ENCODE measurements at places on chromosomes 11 and 22.

DNA sequence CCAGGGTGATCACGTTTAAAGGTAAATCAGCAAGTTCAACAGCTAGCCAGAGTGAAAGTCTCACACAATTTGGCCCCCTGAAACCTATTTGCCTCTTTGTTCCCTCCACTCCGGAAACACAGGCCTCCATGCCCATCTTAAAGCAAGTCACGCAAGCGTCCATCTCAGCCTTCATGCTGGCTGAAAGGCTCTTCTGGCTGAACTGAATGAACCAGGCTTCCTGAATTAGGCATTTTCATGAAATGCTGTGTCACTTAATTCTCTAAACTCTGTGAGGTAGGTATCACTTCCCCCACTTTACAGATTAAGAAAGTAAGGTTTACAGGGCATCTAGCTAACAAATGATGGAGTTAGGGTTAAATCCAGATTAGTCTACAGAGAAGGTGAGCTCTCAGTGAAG lies 1.4 kb downstream of the SLC25A17 start:
- DNase-seq = no peak

DNA sequence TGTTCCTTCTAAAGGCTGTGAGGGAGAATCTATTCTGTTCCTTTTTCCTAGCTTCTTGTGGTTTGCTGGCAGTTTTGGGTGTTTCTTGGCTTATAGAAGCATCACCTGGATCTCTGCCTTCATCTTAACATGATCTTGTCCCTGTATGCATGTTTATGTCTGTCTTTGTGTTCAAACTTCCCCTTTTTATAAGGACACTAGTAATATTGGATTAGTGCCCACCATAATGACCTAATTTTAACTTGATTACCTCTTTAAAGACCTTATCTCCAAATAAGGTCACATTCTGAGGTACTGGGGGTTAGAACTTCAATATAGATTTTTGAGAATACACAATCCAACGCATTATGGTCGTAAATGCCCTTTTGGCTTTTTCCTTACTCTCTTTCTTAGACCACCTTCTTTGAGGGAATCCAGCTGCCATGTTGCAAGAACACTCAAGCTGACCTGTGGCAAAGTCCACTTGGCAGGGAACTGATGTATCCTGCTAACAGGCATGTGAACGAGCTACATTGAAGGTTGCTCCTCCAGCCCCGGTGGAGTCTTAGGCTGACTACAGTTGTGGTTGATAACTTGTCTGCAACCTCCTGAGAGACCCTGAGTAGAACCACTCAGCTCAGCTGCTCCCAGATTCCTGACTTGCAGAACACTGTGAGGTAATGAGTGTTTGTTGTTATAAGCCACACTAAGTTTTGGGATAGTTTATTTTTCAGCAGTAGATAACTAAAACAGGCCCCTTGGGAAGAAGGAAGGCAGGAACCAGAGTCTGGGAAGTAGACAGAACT lies 127.1 kb upstream of the OR9Q1 start:
- DNase-seq = no peak

GRCh38 chr11:112793416-112793815 lies 167.8 kb upstream of the NCAM1 start:
- no peak for DNase-seq

- no peak for DNase-seq
Measured at GRCh38 chr11:69883292-69884255, 64.4 kb upstream of the FGF3 start.

DNA sequence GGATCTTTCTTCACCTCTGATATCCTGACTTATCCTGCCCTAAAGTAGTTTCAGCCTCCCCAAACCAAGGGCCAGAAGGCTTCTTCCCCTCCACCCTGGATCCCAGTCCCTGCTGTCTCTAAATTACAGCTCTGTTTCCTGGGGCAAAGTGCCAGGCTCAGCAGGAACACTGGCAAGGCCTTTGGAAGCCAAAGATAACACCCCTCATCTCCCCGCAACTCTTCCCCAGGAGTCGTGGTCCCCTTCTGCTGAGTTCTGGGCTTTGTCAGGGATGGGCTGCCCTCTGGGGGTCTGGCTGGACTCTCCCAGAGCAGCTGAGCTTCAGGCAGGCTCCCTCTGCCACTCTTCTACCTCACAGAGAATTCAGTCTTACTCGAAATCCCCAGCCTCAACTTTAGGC lies 53.8 kb upstream of the AMPD3 start:
- DNase-seq = no peak

DNA sequence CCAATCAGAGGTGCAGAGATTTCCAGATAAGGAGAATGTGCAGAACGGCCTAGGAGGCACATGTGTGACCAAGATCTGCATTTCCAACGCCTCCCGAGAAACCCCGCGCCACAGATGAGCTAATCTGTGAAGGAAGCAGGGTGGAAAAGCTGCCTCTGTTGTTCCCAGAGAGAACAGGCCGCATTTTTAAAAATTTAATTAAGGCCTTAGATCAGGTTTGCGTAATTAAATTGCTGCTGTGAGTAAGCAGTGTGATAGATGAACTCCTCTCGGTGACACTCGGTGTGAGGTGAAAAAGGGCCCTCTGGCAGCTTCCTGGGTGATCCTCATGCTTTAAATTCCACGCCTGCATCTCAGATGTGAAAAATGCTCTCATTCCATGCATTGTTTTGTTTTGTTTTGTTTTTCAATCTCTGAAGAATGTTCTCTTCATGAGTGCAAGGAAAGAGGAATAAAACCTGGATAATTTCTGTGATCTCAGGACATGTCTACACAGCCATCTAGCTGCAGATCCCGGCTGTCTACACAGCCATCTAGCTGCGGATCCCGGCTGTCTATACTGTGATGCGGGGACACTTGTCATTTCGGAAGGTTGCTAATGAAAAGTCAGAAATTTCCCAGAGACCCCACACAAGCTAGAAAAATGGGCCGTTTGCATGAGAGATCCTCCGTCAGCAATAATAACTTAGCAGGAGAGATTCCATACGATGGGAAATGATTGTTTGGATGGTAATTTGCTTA lies 1398.9 kb downstream of the BRD1 start:
- DNase-seq = no peak

DNA sequence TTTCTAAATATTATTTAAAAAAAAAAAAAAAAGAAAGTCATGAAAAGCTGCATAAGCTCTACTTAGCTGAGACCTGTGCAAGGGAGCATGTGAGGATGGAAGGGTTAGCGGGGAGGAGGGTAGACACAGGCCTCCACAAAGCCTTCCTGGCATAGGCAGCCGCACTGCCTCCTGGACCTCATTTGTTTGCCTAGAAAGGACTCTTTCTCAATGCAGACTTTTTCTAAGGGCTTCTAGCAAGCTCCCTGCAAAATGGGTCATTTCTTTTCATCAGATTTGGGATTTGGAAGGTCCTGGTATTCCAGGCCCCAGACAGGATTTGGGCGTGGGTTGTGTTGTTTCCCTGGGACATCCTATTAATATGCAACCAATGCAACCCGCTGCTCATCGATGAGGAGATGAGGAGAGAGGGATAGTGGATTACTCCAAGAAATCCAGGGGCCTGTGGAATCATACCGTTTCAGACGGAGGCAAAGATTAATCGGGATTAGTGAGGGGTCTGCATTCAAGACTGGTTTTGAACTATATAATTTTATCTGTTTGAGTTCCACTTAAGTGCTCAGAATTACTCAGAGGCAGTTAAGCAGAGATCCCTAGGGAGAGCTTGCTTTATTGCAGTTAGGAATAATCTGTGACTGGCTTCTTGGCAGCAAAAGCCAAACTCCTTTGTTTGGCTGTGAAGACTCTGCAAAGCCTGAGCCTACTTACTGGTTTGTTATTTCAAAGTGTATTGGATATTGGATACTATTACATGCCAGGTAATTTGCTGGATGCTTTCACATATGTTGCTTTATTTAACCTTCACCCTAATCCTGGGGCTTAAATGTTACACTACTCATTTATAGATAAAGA lies 106.9 kb upstream of the NAV2 start:
- DNase-seq = no peak

- DNase-seq = no peak
Measured at GRCh38 chr22:50019316-50019715, 6.8 kb upstream of the IL17REL start.

- DNase-seq = no peak
Measured at GRCh38 chr11:23769214-23769613, 727.6 kb upstream of the LUZP2 start.

DNA sequence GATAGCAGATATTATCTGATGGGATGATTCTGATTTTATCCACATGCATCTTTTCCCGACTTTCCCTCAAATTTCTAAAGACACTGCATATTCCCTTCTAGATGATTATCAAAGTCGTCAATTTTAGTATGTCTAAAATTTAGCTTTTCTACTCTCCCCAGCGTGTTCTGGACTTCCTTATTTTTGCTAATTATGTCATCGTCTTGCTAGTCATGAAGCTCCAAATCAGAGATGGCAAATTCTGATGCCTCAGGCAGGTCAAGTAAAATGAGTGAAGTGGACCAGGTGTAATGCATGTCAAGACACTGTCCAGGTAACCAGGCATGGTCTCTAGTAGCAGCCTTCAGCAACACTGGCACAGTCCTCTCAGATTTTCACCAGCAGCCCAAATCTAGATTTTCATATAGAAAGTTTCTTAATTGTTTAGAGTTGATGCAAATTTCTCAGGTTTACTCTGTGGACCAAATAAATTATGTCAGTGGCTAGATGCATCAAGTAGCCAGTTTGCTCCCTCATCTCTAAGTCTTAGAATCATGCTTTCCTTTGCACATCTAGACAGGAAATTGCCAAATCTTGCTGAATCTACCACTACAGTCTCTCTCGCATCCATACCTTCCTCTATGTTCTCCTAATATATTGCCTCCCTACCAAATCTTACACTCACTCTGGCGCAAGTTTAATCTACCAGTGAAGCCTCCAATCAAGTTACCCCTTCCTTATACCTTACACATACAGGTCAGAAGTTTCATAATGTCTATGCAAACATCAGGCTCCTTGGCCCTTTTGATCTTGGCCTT lies 10.6 kb downstream of the HSD17B12 start:
- DNase-seq = no peak

DNA sequence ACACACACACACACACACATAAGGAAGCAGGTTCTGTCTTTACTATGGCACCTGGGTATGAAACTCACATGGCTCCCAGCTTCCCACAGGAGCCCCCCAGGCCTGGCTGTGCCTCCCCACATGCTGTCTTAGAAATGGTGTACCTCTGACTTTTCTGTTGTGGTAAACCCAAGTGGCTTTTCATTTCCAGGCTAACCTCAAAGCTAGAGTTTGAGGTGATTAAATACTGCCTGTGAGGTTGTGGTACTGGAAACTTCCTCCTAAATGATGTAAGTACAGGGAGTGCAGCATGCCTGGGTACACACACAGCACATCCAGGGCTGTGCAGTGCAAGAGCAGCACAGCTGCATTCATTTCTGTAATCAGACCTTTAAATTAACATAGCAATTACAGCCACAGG lies 34.4 kb downstream of the ME3 start:
- DNase-seq = no peak

GRCh38 chr11:43558556-43559127 lies 121.9 kb upstream of the HSD17B12 start:
- DNase-seq = no peak

- DNase-seq = no peak
Measured at GRCh38 chr11:78110830-78111229, 28.6 kb downstream of the ALG8 start.

GRCh38 chr11:59141673-59142460 lies 789 bp upstream of the FAM111A start:
- no peak for DNase-seq

DNA sequence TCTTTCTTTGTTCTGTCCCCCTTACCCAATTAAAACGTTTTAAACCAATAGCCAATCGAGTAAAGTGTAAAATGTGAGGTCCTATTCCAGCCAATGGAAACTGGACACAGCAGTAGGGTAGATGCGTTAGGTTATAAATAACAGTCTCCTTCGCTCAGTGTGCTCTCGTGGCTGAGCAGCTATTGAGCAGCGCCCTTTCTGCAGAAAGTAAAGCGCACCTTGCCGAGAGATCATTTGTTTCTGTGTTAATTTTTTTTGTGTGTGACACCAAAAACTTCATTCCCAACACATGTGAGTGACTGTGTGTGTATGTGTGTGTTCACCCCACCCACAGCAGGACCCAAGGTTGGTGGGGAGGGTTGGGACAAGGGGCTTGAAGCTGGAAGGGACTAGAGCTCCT lies 7.2 kb upstream of the TTLL1 start:
- DNase-seq = no peak

DNA sequence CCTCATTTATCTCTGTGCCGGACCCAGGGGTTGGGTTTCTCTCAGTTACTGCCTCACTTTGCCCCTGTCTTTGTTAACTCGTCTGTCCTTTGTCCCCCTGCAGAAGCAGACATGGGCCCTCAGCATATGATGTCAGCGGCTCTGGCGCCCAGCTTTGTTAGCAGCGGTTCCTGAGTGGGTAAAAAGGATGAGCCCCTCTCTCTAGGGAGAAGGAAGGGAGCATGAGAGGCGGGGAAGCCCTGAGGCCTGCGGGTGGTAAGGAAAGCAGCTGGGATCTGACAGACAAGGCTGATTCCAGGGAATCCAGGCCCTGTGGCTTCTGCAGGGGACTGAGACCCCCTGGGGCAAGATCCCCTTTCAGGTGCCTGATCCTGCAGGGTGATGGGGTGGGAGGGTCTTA lies 51.7 kb downstream of the MCM5 start:
- no peak for DNase-seq

DNA sequence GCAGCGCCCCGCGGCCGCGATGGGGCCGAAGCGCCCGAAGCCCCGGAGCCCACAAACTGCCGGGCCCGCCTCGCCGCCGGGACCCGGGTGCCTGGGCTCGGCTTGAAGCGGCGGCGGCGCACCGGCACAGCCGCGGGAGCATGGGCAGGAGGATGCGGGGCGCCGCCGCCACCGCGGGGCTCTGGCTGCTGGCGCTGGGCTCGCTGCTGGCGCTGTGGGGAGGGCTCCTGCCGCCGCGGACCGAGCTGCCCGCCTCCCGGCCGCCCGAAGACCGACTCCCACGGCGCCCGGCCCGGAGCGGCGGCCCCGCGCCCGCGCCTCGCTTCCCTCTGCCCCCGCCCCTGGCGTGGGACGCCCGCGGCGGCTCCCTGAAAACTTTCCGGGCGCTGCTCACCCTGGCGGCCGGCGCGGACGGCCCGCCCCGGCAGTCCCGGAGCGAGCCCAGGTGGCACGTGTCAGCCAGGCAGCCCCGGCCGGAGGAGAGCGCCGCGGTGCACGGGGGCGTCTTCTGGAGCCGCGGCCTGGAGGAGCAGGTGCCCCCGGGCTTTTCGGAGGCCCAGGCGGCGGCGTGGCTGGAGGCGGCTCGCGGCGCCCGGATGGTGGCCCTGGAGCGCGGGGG lies 346 bp downstream of the FJX1 start:
- no peak for DNase-seq

DNA sequence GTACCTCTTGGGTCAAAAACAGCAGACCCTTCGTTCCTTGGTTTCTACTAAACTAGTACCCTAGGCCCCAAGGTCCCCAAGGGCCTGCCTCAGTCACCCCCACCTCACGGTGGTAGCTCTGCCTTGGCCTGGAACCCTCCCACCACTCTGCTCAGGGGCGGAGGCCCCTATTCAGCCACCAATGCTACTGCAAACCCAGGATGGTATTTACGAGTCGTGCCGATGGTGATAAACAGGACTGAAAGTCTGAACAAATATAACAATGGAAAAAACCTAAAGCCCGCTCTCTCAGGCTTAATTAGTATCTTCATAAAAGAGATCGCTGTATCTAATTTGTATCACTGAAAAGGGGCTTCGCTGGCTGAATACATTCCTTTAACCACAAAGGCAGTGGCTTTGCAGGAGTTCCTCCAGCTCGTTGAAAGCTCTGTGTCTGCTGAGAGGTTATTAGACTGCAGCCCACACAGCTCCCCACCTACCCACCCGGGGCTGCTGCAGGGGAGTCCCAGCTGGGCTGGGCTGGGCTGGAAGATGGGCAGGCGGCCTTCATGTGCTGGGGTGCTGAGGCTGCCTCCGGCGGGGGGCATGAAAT lies 15.2 kb downstream of the SHISAL1 start:
- DNase-seq = no peak

Data from NCI-H1694 (cell line).